8988T (cell line): ENCODE measurements at places on chromosomes 3 and 15.

DNA sequence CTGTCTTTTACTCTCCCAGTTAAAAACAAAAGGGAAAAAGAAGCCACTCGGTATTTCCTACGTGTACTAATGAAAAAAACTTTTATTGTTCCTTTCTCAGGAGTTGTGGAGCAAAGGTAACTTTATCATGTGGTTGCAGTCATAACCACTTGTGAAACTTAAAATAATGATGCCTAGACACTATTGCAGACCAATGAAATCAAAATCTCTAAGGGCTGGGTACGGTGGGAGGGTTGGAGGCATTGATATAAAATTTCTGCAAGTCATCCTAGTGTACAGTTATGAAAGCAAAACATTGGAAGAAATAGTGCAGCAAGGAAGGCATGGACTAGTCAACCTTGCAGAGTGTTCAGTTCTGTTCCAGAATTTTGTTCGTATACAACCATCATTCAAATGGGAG is 808.8 kb downstream of the TUSC7 start:
- no peak for DNase-seq

DNA sequence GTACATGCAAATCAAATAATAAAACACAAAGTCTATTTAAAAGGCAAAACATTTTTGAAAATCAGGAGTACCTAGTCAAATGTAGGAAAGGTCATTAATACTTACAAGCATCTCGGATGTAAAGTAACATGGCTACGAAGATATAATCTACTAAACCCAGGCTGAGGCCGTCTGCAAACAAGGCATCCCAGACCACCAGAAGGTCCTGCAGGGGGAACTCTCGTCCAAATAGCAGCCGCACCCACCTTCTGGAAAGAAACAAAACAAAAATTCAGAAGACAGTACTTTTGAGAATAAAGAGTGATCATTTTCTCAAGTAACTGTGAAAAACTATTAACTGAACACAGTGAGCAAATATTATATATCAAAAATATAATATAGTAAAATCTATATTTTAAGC is 423.1 kb downstream of the PLCL2 start:
- DNase-seq = no peak

DNA sequence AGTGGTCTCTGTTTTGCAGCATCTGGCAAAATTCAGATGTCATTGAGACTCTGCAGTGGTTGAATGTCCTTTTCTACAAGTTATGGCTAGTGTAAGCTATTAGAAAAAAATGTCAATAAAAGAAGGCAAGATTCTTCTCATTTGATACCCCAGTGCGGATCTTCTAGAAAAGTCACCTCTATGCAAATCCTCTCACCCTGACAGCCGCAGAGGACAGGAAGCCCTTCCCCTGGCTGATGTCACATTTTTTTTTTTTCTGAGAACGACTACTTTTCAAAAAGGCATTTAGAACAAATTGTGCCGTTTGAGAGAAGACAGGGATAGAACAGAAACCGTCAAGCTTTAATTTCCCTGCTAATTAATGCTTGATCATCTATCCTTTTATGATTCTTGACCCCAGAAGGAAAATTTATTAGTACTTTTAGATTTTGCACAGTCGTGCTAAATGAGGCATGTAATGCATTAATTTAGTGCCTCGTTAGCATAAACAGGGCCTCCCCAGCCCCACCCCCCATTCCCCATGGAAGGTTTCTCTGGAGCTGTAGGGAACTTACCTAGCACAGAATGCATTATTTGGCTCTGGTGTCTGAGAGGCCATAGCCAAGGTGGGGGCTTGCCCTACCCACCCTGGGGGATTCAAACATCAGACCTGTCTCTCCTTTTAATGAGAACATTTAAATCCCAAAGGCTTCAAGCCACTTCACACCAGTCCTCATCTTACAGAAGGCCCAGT is 183.8 kb downstream of the OPA1 start:
- no peak for DNase-seq

DNA sequence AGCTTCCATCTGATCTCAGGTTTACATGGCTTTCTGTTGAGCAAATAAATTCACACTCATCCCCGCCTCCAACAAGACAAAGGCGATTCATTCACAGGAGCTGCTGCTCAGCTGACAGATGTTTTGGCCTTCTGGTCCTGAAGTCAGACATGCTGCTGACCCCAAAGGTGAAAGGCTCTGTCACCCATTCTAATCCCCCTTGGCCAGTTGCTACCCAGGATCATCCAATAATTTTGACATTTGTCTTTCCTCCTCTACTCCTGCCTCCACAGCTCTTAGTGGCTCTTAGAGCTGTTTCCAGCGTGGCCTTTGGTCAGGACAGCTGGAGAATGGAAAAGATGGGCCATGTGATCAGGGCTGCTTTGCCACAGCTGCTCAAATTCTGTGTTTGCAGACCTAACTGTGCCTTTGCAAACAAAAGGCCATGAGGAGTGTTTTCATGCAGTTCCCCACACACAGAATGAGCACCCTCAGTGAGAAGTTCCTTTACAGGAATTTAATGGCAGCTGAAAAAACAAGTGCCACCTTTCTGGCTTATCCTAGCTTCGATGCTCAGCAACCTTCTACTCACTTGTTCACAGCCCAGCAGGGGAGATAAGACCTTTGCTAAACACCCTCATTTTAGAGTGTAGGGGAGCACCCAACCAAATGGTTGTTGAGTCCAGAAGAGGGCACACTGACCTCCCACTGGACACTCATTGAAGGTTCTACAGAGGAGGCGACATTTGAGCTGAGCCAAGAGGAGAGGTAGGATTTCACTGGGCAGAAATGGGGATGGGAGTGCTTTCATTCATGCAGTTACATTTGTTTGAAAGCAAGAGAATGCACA is 39.0 kb downstream of the CYP19A1 start:
- no peak for DNase-seq

GRCh38 chr3:152243721-152244516 is 24.8 kb upstream of the MBNL1 start:
- DNase-seq = no peak

DNA sequence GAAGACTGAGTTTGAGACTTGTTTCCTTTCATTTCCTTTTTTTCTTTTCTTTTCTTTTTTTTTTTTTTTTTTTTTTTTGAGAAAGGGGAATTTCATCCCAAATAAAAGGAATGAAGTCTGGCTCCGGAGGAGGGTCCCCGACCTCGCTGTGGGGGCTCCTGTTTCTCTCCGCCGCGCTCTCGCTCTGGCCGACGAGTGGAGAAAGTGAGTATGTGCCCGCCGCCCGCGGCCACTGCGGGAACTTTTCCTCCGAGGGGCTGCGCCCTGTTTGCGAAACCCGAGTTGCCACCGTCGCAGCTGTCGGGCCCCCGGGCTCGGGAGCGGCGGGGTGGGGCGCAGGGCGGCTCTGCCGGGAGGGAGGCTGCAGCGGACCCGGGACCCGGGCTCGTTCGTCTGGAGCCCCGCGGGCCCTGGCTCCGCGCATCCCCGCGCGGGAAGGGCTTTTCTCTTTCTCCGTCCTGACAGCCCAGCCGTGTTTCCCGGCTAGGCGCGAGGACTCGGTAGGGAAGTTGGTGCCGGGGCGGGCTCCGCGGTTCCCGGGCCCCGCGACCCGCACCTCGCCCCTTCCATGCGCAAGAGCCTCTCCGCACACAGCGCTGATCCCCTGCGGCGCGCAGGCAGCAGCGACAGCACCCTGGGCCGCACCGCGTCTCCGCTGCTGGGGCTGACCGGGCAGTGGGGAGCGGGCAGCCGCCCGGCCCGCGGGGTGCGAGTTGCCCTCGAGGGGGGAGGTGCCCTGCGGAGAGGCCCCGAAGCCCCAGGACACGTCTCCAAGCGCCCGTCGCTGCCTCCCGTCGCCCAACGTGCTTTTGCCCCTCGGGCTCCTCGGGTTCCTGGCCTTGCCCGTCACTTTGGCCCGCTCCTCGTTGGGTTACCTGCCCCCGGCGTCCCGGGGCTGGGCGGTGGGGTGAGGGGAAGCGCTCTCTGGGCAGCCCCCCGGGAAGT is 1.4 kb downstream of the IGF1R start:
- DNase-seq = peak; percentile 23

DNA sequence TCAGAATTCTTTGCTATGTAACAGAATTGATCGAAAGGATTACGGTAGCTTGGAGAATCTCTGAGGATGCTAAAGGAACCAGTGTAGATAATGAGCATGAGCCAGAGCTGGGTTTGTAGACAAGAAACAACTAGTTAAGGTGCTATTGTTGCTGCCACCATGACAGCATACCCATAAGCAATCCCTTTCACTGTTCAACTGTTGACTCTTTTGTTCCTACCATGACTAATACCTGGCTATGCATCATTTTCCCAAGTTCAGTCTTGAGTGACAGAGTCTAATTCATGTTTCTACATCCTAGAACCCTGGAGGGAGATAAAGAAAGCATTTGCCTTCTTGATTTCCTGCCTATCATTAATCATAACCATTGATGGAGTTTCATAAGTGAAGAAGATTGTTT is 600.3 kb downstream of the OTOL1 start:
- no peak for DNase-seq

GRCh38 chr15:77568014-77568972 is 64.4 kb downstream of the LINGO1 start:
- no peak for DNase-seq

GRCh38 chr3:184718431-184718830 is 6.6 kb upstream of the MAGEF1 start:
- no peak for DNase-seq

- no peak for DNase-seq
These were observed 94.4 kb downstream of the LRRN1 start for GRCh38 chr3:3893590-3893989.

DNA sequence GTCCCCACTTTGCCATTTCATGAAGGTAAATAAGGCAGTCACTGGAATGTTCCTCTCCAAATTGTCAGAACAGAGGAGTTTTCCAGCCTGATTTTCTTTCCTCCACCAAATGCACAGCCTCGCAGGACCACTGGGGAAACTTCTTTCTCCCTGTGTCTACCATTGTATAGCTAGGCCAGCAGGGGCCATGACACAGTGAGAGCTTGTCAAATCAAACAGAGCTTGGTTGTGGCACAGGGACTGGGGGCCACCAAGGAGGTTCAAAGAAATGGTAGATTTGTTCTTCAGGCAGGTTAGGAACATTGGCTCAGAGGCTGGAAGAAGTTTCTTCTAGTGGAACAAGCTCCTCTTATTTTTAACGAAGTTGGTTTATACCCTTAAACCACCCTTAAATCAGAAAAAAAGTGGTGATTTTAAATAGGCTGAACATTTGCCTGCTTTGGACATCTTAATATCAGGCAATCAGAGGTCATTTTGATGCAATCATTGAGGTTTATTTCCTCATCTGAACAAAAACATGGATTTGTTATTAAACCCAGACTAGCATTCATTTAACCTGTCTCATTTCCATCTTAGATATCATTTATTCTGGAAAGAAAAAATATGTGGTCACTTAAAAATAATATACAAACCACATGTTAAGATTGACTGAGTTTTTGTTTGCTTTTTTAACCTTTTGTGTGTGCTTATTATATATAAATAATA is 105.6 kb downstream of the GTPBP8 start:
- no peak for DNase-seq

DNA sequence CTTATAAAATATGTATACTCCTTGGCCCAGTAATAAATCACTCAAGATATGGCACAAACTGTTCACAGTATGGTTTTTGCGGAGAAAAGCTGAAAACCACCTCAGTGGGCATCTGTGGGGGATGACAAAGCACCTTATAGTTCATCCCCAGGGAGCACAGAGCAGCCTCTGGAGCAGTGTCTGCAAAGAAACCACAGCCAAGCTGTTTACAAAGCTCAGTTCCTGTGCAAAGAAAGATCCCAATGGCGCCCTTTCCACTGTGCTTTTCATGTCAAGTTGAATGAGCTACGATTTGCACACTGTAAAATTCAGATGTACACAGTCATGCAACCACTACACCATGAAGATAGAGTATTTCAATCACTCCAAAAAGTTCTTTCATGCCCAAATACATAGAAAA is 2.5 kb upstream of the EFCC1 start:
- no peak for DNase-seq

GRCh38 chr3:194930377-194931204 is 244.9 kb downstream of the FAM43A start:
- peak; percentile 51 for DNase-seq

DNA sequence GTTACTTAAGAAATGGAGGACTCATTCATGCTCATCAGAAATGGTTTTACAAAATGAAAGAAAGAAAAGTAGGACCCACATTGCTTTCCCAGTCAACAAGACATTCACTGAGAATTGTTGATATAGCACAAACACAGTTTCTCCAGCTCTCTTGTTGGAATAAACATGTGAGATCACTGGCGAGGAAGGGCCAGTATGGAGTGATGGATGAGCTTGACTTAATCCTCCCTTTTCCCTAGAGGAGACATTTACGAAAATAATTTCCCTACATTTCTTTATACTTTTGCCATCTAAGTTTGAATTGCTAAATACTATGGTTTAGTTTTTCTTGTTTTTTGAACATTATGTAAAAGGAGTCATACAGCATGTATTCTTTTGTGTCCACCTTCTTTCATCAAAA is 15.9 kb upstream of the UBE3A start:
- no peak for DNase-seq

DNA sequence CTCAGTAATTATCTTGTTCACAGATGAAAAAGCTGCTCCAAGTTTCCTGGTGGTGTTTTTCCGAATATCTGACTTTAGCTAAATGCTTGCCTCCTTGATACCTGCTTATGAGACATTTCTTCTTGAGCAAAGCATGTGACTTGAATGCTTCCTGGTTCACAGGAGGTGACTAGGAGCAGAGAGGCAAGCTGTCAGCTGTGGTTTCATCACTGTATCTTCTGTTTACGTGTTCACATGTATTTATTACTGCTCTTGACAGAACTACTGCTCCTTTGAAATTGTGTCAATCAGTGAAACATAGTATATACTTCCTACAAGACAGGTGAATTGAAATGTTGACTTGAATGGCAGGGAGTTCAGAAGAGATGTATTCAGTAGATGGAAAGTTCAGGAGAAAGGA is 8.9 kb upstream of the SPPL2A start:
- DNase-seq = no peak

DNA sequence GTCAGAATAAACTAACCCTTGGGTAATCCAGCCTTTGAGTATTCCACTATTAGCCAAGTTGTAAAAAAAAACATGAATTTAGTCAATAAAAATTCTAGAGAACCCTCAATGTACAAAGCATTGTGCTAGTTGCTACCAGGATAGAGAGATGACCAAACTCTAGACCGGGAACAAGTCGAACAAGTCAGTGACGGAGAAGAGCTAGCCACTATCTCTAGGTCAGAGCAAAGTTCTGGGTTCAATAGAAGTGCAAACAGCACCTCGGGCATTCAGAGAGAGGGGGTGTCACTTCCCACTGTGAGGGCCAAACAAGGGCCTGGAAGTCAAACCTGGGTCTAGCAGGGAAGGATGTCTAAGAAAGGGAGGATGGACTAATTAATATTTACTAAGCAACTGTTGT is 2.3 kb upstream of the ADCY5 start:
- DNase-seq = no peak
